ENCODE measurements at places on chromosomes 11 and 22. TPM values are rescaled to one million over a fixed set of nuclear protein-coding genes. Genes with fewer than 3 reads are reported as not detected.

Gene MPPED2
- total RNA-seq: 0.38 TPM

DNA sequence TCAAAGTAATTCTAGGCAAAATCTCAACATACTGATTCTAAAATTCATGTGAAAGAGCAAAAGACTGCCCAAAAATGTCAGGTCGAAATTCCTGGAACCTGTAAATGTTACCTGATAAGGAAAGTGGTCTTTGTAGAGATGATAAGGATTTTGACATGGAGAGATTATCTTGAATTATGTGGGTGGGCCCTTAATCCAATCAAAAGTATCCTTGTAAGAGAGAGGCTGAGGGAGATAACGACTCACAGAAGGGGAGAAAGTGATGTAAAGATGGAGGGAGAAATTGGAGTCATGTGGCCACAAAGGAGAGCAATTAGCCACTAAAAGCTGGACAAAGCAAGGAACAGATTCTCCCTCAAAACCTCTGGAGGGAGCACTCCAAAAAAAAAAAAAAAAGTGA lies 20.5 kb downstream of the RRM1 start:
- no peak for DNase-seq

Gene OR5B12
- total RNA-seq: not detected

- DNase-seq: no peak
Measured at GRCh38 chr22:20130319-20130718, 1.3 kb upstream of the ZDHHC8 start.

DNA sequence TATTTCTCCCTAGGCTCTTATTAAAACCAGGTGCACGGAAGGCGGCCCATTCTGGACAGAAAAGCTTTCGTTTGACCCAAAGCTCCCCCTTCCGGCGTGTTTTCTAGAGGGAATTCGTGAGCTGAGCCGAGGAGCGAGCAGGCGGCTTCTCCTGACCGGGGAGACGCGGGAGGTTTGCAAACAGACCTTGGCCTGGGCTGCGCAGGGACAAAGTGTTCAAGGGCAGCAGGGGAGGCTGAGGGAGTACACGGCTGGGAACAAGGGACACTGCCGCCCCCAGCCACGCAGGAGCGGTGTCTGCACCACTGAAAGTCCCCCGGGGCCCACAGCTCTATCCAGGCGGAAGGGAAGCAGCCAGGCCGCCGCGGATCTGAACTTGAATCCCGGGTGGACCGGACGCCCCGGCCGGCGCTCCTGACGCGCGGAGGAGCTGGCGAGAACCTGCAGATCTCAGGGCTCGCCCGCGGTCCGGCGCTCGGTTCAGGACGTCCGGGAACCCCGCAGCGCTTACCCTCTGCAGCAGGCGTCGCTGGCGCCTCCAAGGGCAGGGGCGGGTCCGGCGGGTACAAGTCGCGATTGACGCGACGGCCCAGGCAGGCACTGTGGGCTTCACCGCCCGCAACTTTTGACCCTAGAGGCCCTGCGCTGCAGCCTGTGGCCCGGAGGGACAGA lies 101.9 kb downstream of the WT1 start:
- DNase-seq: peak; percentile 8

Data from activated T-cell treated with anti-CD3 and anti-CD28 coated beads, Interleukin-2, amount 50 U/mL, for 4 hours (primary cell).